Upper lobe of left lung (tissue), 6 donors: ENCODE measurements at places on chromosomes 5 and 9. TPM values are rescaled to one million over a fixed set of nuclear protein-coding genes. Genes with fewer than 3 reads are reported as not detected.

- H3K4me3 ChIP-seq: no peak overlapping the region
- no peak overlapping the region for H3K27ac ChIP-seq
- no peak for DNase-seq
- H3K27me3 ChIP-seq: no peaks in the 10 kb centered on the region
Observed at GRCh38 chr5:115069087-115069968, 100.4 kb downstream of the TRIM36 start.

DNA sequence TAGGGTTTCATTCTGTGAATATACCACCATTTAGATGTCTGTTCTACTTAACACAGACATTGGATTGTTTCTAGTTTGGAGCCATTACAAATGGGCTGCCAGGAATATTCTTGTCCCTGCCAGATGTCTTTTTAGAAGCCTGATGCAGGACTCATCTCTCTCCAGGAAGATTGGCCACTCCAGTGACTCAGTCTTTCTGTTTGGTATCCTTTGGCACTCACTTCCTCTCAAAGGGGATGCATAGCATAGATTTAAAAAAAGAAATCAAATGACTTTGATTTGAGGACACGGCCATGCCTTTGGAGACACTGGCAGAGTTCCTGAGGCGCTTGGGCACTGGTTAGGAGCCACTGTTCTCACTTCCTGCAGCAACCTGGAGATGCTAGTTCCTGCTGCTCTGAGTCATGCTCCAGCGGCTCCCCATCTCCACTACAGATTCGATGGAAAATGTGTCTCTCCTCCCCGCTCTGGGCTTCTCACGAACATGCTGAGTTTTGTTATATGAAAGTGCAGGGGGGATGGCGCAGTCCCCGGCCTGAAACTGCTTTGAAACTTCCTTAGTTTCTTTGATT is 3.5 kb upstream of the ZNF366 start:
- H3K4me1 ChIP-seq: peaks cover 14% of the 10 kb centered on the region
- H3K27ac ChIP-seq: no peak overlapping the region
- no peak for DNase-seq

- peaks cover 6% of the 10 kb centered on the region for H3K36me3 ChIP-seq
Observed at GRCh38 chr5:40853632-40854192, 12.5 kb downstream of the CARD6 start.

DNA sequence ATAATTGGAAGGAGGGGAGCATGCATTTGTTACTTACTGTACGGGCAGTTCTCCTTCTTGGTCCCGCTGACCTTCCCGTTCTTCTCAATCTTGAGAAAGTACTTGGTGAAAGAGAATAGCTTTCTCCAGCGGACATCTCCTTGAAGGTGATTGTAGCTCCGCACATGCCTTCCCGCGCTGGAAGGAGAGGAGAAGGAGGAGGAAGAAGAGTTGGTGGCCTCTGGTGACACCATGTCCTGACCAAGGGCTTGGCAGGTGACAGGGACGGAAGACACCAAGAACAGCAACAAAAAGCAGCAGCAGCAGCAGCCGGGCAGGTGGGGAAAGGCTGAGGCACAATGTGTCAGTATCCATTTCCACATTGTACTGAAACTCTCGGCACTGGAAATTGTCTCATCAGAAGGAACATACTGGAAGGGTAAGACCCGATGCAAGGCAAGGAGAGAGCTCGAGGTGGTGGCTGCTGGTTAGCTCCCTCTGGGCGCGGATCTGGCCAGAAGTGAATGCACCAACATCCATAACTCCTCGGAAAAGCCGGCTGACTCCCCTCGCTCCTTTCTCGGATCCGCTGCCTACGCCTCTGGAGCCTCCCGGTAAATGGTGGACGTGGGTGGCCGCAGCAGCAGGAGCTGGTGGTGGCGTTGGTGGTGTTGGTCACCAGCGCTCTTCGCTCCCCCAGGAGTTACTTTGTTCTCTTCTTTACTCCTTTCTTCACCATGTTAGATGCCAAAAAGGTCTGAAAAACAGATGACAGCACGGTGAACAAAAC is 715 bp downstream of the FGF10 start:
- no peak for DNase-seq
- H3K27me3 ChIP-seq: no peaks in the 10 kb centered on the region
- H3K4me1 ChIP-seq: peaks cover 8% of the 10 kb centered on the region
- H3K36me3 ChIP-seq: no peaks in the 10 kb centered on the region
- peak overlapping the region; percentile 61 for H3K27ac ChIP-seq
- H3K4me3 ChIP-seq: peak overlapping the region; percentile 21

DNA sequence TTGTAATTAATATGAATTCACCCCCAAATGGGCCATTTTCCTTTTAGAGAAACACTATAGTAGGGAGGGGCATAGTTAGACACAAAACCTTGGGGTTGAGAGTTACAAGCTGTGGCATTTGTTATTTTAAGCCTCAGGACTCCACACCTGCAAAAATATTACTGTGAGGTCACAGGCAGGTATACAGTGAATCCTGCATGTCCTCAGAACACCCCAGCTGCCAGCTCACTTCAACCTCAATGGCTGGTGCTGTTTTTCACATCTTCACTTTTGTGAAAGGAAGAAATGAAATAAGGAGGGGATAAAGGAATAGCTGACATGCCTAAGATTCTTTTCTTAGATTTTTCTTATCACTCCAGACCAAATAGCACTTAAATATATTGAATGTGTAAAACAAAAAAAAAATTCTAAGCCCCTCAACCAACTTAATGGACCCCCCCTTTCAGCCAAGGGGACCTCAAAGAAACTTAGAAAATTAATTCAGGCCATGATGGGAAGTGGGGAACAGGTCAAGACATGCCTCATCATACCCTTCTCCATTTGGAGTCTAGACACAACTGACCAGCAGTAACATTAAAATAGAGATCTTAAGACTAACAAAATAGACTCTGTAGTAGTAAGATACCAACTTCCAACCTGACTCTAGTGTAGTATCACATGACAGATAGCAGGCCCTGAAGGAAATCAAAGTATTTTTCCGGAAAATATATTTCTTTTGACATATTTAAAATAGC is 9.2 kb downstream of the C9orf85 start:
- H3K36me3 ChIP-seq: no peaks in the 10 kb centered on the region
- no peaks in the 10 kb centered on the region for H3K27me3 ChIP-seq
- no peak overlapping the region for H3K4me3 ChIP-seq
- no peak overlapping the region for H3K27ac ChIP-seq

DNA sequence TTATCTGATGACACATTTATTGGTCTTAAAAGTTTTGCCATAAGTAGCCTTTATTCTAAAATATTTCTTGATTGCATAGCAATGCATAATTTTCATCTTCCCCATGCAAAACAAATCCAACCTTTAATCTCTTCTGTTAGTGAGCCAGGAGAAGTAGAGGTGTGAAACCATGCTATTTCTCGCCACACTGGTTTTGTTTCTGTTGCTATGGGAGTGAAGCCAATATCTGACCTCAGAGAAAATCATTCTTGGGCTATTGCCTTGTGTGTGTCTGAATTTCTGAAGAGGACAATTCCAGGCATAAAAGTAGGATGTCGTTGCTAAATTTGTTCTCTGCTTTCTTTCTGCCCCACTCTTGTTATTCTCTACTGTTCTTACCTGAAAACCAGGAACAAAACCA is 183.6 kb downstream of the PTTG1 start:
- H3K4me3 ChIP-seq: no peak overlapping the region
- DNase-seq: no peak
- no peaks in the 10 kb centered on the region for H3K4me1 ChIP-seq
- H3K27me3 ChIP-seq: no peaks in the 10 kb centered on the region
- no peak overlapping the region for H3K27ac ChIP-seq

Gene TMEM215
- total RNA-seq: not detected

Gene FAM151B
- total RNA-seq: 3.2 TPM

DNA sequence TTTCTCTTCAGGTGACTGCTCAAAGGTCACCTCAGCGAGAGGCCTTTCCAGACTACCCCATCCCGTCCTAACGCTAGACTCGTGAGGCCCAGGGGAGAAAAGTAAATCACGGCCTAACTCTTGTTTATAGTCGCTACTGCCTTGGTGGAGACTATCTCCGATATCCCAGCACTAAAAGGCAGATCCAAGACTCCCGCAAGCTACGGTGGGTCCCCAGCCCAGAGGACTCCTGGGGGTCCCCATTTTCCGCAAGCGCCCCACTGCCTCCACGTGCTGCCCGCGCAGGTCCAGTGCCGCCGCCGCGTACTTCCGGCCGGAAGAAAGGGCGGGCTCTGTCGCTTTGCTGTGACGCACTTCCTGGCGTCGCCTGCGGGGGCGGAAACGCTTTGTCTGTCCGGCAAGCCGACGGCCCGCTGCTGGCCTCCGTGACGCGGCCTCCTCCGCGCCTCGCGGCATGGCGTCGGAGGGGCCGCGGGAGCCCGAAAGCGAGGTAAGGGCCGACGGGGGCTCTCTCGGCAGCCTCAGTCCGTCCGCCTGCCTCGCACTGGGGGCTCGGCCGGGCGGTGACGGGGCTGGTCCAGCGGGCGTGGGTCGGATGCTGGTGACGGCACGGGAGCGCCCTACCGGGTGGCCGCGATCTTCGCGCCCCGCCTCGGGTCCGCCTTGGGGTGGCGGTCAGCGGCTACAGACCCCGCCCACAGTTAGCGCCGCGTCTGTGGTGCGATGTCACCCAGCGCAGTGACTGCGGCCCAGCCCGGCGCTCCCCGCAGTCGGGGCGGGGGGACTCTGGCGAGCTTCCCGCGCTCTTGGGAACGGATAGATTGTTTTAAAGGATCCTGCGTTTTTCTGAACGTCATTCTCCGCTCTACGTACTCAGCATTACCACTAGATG is at the start of gene SECISBP2:
Gene SECISBP2, plus strand, starts transcription at position 378 of the 892 bp plus-strand sequence. Its CDS starts 77 bp downstream, at position 455.
- peaks cover 10% of the 10 kb centered on the region for H3K36me3 ChIP-seq
- H3K27me3 ChIP-seq: no peaks in the 10 kb centered on the region
- H3K4me3 ChIP-seq: peak within 1 kb of the TSS; percentile 45

DNA sequence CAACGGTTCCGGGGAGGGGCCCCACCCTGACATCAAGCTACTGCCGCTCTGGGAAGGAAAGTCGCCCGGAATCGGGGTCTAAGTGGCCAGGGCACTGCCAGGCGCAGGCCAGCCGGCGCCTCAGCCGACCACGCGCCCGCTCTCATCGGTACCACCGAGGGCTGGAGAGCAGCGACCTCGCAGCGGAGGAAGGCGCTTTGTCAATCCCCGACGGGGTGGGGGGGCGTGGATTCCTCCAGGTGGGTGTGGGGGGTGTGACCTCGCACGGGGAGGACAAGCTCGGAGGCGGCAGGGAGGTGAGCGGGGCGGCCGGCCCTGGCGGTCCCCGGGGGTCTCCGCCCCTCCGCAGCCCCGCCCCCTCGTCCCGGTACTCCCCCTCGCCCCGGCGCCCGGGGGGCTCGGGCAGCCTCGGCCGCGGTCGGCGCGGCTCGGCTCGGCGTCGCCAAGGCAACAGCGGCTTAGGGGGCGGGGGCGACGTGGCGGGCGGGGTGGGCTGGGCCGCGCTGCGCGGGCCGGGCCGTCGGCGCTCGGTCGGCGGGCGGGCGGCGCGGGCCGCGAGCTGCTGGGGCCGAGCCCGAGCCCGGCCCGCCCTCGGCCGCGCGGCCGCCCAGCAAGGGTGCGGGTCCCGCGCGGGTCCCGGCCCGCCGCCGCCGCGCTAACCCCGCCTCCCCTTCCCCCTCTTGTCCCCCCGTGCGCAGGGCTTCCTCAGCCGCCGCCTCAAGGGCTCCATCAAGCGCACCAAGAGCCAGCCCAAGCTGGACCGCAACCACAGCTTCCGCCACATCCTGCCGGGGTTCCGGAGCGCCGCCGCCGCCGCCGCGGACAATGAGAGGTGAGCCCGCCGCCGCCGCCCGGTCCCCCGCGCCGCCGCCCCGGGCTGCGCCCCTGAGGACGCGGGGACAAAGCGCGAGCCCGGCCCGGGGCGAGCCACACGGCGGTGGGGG is 47.5 kb downstream of the DAB2IP start:
- H3K36me3 ChIP-seq: no peaks in the 10 kb centered on the region
- peaks cover 26% of the 10 kb centered on the region for H3K4me1 ChIP-seq
- H3K27ac ChIP-seq: peak overlapping the region; percentile 89
- H3K27me3 ChIP-seq: peaks cover 7% of the 10 kb centered on the region
- DNase-seq: peak; percentile 60

DNA sequence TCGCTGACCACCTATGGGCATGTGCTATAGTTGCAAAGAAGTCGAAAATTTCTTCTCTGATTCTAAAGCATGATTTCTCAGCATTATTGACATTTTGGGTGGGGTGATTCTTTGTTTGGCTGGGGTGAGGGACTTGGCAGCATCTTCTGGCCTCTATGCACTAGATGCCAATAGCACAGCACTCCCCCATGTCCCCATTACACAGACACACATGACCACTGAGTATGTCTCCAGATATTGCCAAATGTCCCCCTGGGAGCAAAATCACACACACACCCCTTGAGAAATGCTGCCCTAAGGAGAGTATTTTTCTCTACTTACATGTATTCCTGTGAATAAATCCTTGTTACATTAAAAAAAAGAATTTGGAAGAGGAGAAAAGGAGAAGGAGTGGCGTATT is 89.1 kb downstream of the PDZD2 start:
- H3K4me1 ChIP-seq: no peaks in the 10 kb centered on the region
- no peak overlapping the region for H3K4me3 ChIP-seq
- no peak overlapping the region for H3K27ac ChIP-seq
- DNase-seq: no peak
- no peaks in the 10 kb centered on the region for H3K27me3 ChIP-seq

DNA sequence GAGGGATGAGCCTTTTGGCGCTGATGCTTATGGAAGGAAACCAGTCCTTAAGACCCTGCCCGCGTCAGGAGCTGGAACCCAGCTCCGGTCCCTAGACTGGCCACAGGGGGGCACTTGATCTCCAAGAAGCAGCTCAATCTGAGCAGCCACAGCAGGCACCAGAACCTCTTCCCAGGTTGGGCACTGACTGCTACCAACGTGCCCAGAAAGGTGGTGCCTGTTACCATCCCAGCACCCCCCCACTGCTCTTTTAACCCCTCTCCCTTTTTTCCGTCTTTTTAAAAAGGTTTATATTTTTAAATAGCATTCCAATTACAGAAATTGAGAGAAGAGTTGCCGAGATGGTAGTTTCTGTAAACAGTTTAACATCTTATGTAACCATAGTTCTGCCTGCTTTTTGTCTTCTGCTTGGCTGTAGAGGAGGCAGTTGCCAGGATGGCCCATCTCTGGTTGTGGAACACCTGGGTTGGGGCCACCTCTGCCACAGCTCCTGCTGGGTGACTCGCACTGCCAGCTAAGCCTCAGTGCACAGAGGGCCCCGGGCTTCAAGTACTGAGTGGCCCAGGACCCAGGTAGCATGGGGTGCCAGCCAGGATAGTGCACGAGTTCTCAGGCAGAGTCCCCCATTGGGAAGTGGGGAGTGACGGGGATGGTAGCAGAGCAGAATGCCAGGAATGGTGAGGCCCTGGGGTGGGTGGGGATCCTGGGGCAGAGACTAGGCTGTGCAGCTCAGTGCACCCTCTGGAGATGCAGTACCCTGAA is 62.8 kb downstream of the PFDN1 start:
- no peaks in the 10 kb centered on the region for H3K27me3 ChIP-seq
- H3K4me1 ChIP-seq: peaks cover 66% of the 10 kb centered on the region
- DNase-seq: no peak
- peaks cover 14% of the 10 kb centered on the region for H3K36me3 ChIP-seq
- no peak overlapping the region for H3K4me3 ChIP-seq

DNA sequence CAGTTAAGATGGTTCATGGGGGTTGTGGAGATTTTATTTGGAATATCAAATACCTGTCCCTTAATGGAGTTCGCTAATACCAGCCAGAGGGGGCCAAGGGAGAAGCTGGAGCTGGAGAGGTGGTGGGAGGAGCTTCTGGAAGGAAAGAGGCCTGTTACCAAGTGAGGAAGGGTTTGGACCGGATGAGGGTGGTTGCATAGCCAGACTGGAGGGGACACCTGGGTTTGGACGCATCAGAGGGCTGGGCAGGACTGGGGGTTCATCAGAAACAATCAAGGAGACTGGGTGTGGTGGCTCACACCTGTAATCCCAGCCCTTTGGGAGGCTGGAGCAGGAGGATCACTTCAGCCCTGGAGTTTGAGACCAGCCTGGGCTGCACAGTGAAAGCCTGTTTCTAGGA is 111.8 kb upstream of the IER5L start:
- no peak for DNase-seq
- peaks cover 4% of the 10 kb centered on the region for H3K36me3 ChIP-seq
- H3K4me3 ChIP-seq: no peak overlapping the region
- H3K4me1 ChIP-seq: no peaks in the 10 kb centered on the region
- H3K27ac ChIP-seq: no peak overlapping the region

Gene IFNK
- total RNA-seq: not detected
